ENCODE measurements at places on chromosomes 6 and 20.
A peak's percentile ranks its signal among the peaks of the same experiment; 100 is the strongest.

DNA sequence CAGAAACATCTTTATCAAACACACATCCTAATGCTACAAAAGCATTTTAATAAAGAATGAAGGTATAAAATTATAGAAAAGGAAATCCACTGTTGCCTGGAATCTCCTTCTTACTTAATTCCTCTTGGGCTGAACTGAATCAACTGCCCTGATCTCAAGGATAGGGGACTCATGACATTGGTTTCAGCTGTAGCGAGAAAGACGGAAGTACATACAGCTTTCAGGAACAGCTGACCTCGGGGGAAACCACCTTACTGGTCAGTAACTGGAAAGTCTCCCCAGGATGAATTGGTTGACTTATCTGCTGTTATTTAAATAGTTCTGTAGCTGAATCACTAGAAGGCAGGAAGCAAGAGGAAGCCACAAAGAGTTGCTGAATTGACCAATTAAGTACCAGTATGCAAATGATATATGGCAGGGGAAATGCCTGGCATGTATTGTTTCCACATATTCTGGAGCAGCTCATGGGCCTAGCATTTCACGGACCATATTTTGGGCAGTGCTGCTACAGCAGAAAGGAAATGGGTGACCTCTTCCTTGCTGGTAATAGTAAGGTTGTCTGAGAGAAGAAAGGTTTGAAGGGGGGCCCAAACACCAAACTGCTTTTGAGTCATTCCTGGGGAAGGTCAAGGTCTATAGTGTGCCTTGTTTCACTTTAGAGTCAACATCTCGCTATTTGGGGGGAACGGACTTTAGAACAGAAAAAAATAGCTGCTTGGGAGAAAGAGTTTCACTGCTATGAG is 43.7 kb upstream of the MAP7 start:
- peak; percentile 65 for DNase-seq

GRCh38 chr20:14332866-14333265 is 4.5 kb downstream of the FLRT3 start:
- DNase-seq = peak; percentile 46

GRCh38 chr20:51461306-51461705 is 81.2 kb downstream of the NFATC2 start:
- no peak for DNase-seq

GRCh38 chr6:37486121-37486839 is 13.4 kb downstream of the CCDC167 start:
- no peak for DNase-seq

DNA sequence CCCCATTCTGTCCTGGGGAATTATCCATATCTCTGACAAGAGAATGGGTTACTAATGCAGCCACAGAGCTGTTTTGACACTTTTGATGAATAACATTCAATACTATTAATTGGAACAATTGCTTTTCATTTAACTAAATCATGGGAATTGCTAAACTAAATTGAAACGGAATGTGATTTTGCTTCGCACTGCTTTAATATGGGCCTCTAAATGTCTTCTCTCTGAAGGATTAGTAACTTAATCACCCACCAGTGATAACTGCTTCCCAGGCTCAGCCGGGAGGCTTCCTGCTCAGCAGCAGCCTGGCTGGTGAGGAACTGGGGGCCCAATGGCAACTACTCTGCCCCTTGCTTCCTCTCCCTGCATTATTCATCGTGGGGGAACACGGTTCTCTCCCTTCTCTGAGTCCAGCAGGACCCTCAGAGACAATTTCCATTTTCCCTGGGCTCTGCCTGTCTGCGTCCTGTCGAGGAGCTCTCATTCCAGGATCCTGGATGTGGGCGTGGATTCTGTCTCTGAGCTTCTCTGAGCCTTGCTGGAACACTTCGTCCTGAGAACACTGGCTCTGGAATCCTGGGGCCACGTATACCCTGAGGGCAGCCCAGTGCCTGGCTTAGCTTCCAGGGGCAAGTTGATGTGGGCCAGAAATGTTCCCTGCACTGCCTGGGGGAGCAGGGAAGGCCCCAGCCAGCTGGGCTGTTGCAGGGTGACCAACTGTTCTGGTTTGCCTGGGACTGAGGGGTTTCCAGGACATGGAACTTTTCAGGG is 308.9 kb downstream of the DHX35 start:
- peak; percentile 12 for DNase-seq

- DNase-seq = no peak
Observed at GRCh38 chr6:148263010-148263409, 79.6 kb upstream of the SASH1 start.

GRCh38 chr6:34836008-34836407 is 44.1 kb downstream of the BLTP3A start:
- peak; percentile 14 for DNase-seq

DNA sequence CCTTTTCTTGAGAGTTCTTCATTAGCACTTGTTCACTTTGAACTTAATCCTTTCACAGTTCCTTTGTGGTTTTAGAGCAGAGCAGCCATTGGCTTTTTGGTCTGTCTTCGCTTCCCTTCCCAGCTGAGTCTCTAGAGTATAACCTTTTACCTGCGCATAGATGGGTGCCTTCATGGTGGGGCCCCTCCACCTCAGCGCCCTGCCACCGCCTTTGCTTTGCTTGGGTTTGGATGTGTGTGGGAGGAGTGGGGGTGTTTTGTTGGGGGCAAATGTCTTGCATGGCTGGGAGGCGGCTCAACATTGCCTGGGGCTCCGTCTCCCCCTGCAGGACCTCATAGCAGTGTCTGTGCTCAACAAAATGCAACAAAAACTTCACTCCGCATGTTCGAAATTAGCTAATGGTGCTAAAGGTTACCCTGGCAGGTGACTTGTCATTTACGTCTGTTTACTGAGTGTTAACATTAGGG is 11.9 kb downstream of the PYGB start:
- no peak for DNase-seq

Measured in muscle of leg (tissue), 16 donors.